ENCODE measurements at places on chromosomes 1 and 21. TPM values are rescaled to one million over a fixed set of nuclear protein-coding genes. Genes with fewer than 3 reads are reported as not detected.

Gene DCST1
- not detected for polyA plus RNA-seq

Gene PALMD
- 54.4 TPM for polyA plus RNA-seq

Gene PTGFR
- 0.13 TPM for polyA plus RNA-seq

Gene MCOLN2
- polyA plus RNA-seq, result 0.04 TPM

Gene TAF1A
- 4.9 TPM for polyA plus RNA-seq
